ENCODE measurements at places on chromosomes 3 and 15.
A peak's percentile ranks its signal among the peaks of the same experiment; 100 is the strongest.

DNA sequence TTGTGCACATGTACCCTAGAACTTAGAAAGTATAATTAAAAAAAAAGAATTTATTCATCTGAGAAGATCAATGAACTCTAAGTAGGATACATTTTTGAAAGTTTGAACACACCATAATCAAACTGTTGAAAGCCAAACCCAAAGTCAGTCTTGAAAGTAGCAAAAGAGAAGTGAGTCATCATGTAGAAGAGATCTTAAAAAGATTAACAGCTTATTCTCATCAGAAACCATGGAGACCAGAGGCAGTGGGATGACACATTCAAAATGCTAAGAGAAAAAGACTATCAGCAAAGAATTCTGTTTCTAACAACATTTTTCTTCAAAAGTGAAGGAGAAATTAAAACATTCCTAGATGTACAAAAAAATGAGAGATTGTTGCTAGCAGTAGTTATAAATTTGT, 60.7 kb downstream of the TIMP4 start:
- DNase-seq: no peak

GRCh38 chr3:30924763-30925162, 30.3 kb upstream of the GADL1 start:
- DNase-seq: peak; percentile 5

GRCh38 chr15:101641894-101642293, 10.3 kb downstream of the TM2D3 start:
- peak; percentile 78 for DNase-seq

GRCh38 chr15:58556028-58556361, 124.2 kb downstream of the LIPC start:
- DNase-seq: no peak

DNA sequence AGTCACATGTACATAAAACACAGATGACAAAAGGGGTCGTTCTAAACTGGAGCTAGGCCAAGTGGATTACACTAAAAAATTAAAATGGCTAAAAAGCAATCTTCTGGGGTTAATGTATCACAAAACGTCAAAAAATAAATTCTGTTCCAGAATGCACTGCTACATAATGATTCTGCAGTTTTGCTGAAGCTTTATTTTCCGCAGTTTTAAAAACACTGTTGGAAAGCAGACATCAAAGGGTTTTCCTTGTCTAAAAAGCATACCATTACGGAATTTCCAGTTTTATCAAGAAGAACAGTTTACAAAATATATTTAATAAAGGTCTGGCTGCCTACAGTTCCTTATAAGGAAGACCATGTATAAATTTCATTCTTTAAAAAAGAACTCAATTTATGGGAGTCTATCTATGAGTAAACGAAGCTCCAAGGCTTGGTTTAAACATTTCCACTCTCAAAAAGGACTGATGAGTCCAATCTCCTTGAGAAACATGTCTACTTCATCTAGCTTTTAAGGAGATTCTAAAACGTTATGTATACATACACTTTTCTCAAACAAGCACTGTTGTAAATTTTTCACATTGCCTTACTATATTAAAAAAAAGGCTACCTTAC, 1.3 kb downstream of the DMXL2 start:
- peak; percentile 11 for DNase-seq

- DNase-seq: peak; percentile 96
Observed at GRCh38 chr3:146550743-146551510, 6.5 kb upstream of the PLSCR1 start.

GRCh38 chr15:98635848-98636247, 12.5 kb upstream of the IGF1R start:
- no peak for DNase-seq

GRCh38 chr3:26428992-26429391, 193.6 kb upstream of the LRRC3B start:
- DNase-seq: no peak

DNA sequence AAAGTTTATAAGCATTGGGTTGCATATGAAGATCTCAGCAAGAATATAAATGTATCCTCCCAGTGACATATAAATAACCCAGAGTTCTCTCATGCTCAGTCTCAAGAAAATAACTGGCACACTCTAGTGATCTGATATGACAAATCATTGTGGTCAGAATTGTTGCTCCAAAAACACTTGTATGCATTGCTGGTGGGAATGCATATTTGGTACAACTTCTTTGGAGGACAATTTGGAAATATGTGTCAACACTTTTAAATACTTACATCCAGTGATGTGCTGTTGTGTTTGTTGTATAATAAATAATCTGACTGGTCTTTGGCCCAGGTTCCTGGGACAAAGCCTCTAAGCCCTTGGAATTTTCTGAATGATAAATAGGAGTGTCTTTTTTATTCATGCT, 66.7 kb upstream of the STT3B start:
- no peak for DNase-seq

DNA sequence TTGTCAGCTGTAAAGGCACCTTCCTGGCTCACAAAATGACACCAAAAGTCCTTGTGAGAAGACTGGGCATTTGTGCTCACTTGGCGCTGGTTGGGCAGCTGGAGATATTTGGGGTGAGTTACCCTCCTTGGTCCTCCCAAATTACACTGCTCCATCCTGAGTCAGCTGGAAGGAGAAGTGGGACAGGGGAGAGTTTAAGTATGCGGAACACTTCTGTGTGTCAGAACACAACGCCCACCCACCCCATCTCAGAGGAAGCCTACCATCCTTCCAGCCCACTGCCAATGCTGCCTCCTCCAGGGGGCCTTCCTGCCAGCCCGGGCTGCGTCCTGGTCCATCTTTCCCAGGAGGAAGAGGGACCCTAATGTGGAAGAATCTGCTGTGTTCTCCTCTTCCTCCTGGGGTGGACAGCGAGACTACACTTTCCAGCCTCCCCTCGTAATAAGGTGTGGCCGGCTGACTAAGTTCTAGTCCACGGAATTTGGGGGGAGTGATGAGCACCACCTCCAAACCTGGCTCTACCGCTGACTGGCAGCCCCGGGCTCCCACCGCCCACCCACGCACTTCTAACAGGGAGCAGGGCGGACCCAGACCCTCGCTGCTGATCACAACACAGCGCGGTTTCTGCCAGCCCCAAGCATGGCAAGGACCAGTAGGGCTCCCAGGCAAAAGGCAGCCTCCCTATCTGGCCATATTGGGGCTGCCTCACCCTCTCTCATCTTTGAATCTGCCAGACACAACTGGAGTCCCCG, 265.0 kb downstream of the XXYLT1 start:
- DNase-seq: no peak

GRCh38 chr15:90691369-90691768, 25.8 kb upstream of the BLM start:
- no peak for DNase-seq

DNA sequence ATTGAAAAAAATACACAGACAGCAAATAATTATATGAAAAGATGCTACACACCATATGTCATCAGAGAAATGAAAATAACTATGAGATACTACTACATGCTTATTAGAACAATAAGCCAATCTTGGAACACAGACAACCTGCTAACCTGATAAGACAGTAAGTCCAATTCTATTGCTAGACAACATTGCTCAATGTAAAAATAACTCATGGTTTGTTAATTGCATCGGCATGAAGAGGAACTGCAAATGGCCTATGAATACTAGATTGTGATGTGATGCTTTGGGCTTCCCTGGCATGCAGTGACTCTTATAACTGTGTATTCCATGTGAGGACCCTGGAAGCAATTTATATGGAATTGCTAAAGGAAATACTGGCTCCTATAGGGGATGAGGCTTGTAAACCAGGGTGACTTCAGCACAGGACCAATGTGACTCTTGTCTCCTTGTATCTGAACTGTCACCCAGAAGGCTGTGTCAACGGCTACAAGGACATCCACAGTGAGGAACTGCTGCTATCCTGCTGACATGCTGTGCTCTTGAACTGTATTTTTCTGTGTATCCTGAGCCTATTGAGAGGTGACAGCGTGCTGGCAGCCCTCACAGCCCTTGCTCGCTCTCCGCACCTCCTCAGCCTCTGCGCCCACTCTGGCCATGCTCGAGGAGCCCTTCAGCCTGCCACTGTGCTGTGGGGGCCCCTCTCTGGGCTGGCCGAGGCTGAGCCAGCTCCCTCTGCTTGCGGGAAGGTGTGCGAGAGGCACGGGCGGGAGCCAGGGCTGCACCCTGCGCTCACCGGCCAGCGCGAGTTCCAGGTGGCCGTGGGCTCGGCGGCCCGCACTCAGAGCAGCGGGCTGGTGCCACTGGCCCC, 385.7 kb downstream of the CNTN4 start:
- DNase-seq: no peak

DNA sequence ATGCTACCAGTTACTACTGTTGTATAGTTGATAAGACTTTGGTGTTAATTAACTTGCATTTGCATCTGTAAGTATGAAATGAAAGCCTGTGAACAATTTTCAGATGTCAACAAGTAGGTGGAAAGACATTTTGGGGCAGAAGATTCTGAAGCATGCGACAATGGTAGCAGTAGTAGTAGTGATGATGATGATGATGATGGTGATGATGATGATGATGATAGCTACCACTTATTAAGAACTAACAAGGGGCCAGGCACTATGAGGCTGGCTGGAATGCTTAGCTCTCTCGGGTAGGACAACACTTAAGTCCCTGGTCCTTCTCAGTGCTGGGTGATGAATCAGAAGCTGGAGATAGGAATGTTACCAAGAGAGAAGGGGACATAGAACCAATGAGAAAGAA, 333.4 kb upstream of the IL12A start:
- no peak for DNase-seq

DNA sequence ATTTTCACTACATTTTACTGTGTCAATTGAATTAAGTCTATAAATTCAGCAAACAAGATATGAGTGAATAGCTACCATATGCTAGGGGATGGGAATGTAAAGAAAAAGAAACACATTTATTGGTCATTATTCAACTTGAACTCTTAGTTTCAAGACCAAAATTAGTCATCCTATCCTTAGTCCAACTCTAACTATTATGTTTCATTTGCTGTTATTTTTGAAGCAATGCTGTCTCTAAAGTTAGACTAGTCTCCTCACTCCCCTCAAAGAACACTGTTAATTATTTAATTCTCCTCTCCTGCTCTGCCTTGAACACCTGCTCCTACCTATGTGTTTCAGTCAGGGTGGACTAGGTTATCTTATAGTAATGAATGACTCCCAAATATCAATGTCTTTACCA, 920.9 kb downstream of the TUSC7 start:
- no peak for DNase-seq

- no peak for DNase-seq
Observed at GRCh38 chr15:49185473-49185872, 15.4 kb downstream of the GALK2 start.

DNA sequence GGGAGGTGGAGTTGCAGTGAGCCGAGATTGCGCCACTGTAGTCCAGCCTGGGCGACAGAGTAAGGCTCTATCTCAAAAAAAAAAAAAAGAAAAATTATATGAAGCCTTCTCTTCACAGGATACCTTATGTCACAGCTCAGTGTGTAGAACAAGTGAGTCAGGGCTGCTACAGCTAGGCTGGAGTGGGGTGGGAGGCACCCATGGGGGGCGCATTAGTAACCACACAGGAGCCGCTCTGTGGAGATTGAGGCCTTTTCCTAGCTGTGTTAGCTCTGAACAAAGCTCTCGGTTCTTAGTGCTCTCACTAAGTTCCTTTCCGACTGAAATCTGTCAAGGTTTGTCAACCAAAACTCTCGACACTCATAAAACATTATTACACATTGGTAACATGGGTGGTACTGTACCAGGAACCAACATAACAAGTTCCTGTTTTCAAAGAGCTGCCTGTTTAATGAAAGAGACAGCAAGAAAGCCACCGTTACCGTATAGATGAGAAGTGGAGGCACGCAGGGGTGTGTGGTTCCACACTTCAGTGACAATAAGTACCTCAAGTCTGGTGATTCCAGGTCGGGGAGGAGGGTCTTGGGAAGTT, 4.5 kb downstream of the LRRC31 start:
- no peak for DNase-seq

GRCh38 chr15:38611228-38611627, 46.6 kb upstream of the RASGRP1 start:
- DNase-seq: no peak

DNA sequence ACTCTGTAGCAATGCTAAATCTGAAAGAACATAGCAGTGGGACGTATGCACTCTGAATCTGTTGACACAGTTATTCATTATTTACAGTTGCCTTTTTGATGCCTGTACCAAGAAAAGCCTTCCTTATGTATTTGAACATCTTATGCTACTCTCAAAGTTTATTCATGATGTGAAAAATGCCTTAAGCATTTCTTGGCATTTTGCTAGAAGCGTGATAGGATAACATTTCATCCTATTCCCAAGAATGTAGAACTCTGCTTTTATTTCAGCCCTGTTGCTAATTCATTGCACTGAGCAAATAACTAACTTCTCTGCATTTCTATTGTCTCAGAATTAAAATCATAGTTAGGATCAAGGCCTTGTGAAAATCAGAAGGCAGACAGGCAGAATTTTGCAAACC, 105.5 kb downstream of the STRIT1 start:
- DNase-seq: no peak
